ENCODE measurements at places on chromosomes 4 and X.

DNA sequence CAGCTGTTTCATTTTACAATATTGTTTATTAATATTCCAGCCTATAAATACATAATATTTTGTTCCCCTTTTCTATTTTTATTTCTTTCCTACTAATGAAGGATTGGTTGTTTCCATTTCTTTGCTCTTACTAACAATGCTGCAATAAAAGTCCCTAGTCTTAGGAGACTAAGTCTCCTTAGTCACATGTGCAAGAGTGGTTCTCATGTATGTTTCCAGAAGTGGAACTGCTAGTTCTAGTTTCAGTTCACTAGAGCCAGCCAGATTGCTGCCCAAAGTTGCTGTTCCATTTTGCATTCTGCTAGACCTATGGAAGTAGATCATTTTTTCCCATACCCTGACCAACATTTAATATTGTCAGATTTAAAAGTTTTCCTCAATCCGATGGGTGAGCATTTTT is 44.3 kb downstream of the CNGA1 start:
- no peak for DNase-seq

DNA sequence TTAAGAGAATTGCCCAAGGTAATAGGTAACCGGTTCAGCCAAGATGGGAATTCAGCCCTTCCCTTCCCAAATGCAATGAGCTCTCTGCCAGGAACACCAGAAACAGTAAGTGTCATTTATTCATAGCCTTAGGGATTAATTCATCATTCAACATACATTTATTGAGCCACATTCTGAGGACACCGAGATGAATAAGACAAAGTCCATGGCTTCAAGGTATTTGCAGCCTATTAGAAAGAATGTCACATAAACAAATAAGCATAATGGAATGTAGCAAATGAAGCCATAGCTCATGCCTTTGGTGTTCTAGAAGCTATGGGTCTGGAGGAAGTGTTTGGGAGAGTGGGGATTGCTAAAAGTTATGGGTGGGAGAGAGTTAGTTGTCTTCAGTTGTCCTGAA is 6.3 kb upstream of the TAB3 start:
- DNase-seq = no peak

- DNase-seq = peak; percentile 56
These were observed 40.5 kb upstream of the OGT start for GRCh38 chrX:71492231-71493065.

GRCh38 chr4:35939751-35940150 is 304.6 kb downstream of the ARAP2 start:
- DNase-seq = no peak

DNA sequence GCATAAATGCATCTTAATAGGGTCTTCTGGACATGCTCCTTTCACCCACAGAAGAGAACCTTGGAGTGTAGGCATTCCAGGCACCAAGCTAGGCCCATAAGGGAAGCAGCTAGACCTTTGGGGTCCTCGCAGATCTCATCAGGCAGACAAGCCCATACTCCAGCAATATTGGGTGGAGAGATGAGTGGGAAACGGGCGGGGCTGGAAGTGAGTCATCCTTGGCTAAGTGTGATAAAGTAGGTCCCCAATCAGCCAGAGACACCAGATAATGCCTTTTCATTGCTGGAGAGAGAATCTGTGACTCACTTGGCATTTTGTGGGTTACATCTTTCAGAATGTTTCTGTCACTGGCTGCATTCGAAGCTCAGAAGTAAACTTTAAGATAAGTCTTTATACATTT is 133.3 kb upstream of the MBNL3 start:
- no peak for DNase-seq

GRCh38 chr4:622996-623913 is 2.1 kb upstream of the PDE6B start:
- no peak for DNase-seq

DNA sequence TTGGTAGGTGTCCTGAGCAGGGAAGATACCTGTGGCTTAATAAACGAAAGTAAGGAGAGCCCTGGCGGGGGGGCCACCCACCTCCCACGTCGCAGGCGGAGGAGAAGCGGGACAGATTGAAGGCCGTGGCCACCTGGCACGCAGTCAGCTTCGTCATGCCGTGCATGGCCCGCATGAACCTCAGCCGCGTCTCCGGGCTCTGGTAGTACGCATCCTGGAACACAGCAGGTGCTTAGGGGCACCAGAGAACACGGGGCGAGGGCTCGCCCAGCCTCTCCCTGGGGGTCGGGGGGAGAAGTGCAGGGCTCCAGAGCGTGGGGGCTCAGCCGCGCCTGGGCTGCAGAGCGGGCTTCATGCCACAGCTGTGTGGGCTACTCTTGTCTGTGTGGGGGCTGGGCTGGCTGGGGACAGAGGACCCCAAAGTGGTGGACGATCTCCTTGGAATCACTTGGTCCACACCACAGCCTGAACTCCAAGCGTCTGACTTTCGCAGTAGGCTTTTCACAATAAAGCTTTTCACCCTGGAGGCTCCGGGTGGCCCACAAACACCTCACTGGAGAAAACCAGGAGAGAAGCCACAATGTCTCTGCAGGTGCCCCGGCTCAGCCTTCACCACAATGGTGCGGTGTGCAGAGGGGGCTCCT is 27.1 kb upstream of the SLC25A6 start:
- DNase-seq = no peak

DNA sequence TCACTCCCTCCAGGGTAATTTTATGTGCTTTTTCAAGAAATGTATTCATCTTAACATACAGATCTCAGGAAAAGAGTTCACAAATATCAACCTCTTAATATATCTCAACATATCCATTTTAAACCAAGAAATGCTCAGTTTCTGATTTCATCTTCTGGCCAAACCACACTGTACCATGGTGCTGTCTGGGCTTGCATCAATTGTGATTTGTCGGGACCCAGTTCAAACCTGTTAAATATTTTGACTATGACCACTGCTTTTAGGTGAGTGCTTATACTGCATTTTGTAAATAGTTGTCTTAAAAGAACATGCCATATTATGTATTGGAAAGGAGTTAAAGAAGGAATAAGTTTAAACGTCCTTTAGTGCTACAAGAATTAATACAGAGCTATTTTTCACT is 352.1 kb downstream of the SPOCK3 start:
- DNase-seq = no peak

GRCh38 chrX:155755706-155756337 is 125.3 kb upstream of the VAMP7 start:
- DNase-seq = no peak

GRCh38 chr4:80713409-80713808 is 317.1 kb upstream of the BMP3 start:
- no peak for DNase-seq

DNA sequence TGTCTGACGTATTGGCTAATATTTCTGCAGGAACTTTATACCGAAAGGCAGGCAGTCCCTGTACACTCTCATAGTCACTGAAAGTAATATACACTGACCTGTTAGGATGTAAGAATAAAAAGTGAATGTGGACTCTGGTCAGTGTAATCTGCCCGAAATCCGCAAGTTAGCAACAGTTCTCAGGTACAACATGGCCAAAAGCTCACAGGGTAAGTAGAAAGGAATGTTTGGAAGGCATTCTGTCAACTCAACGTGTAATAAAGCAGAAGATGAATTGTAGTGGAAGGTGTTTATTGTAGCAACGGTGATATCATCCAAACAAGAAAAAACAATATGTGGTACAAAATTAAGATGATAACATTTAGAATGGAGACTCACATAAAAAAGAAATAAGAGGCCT is 26.0 kb upstream of the NUP54 start:
- DNase-seq = no peak

DNA sequence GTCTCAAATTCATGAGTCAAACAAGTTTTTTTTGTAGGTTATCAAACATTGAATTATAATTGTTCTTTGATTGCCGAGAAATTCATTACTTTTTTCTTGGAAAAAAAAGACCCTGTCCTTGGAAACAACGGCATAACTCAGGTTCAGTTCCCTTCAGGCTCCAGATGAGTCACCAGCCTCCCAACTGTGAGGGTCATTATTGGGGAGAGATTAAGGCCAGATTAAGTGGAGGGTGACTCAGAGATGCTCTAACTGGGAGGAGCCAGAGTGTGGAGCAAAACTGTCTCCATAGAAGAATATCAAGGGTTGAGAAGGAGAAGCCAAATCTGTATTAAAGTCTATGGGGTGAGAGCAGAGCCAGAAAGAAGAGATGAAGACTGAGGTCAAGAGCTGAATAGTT is 9.6 kb downstream of the ADGRG4 start:
- DNase-seq = no peak

GRCh38 chr4:7428261-7429068 is 6.3 kb downstream of the PSAPL1 start:
- DNase-seq = no peak

DNA sequence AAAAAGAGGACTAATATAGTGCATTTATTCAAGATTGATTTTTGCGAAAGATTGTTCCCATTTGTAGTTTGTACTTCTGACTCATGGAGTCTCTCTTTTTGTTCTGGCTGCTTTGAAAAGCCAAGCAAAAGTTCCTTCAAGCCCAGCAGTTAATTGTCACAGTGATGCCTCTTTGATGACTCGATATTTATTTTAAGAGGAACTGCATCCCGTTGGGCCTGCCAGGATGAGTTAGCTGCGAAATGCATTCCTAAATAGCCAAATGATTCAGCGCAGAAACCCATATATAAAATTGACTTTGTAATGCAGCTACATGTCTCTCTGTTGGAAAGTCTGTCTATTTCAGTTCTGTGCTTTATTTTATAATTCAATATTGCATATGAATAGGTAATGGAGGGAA is 295.1 kb downstream of the GBA3 start:
- no peak for DNase-seq

- no peak for DNase-seq
These were observed 8.6 kb downstream of the GPM6B start for GRCh38 chrX:13808293-13808692.

DNA sequence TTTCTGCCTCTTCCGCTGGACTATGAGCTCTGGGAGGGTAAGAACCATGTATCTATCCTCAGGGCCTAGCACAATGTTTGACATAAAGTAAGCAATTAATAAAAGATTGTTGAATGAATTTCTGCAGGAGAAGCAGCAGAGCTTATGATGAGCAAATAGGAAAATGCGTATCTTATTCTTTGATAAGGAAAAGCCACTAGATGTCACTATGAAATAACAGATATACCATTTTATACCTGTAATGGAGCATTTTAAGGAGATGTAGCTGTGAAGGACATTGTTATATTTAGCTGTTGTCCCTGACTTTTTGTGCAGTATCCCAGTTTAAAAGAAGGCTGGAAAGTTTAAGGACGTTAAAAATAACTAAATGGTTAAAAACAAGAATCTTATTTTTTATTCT is 147.2 kb upstream of the MBNL3 start:
- no peak for DNase-seq

- no peak for DNase-seq
These were observed 182.0 kb downstream of the ARHGAP24 start for GRCh38 chr4:85656759-85657505.

Measured in liver (tissue), 10 donors.